Astrocyte (in vitro differentiated cells and primary cell): ENCODE measurements at places on chromosomes 12 and 14. TPM values are rescaled to one million over a fixed set of nuclear protein-coding genes. Genes with fewer than 3 reads are reported as not detected.

- no peak for DNase-seq
Observed at GRCh38 chr12:88381466-88381865, 198.8 kb downstream of the KITLG start.

GRCh38 chr12:121810833-121811433 lies 7.1 kb downstream of the SETD1B start:
- no peak for DNase-seq

- no peak for DNase-seq
Observed at GRCh38 chr14:102252834-102253801, 51.8 kb downstream of the MOK start.

DNA sequence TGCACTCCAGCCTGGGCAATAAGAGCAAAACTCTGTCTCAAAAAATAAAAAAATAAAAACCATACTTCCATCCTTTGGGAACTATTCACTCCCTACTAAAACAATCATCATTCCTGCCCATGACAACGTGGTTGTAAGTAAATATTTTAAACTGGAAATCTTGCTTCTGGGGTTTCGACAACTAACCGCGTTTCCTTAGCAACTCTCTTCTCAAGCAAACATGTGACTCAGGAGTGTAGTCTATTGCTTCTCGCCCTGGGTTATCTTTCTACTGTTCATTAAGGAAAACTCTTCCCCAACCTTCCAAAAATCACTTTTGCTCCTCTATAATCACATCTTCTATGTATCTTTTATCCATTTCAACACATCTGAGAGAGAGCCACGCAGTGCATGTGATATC lies 21.8 kb downstream of the APPL2 start:
- DNase-seq, result peak; percentile 32

DNA sequence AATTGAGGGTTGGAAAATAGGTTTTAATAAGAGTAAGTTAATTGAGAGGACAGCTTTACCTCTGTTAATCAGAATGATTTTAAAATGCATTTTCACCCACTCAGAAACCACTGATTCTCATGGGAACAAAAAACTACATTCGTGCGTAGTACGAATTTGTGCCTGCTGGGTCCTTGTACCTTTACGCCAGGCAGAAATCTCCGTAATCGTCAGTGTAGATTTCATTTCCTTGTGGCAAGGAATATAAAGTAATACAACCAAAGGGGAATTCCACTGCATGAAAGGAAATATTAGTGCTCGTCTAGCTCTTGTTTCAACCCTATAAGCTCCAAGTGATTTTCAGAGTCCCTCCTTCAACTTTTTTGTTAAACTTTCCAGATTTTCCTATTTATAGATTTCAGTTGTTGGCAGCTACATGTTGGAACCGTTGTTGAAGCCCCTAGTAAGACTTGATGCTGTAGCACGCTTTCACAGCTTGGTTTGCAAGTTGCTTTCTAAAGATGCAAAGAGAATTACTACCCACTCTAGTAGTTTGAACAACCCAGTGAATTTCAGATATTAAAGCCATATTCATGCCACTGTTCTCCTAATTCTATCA lies 90.6 kb downstream of the ETV6 start:
- no peak for DNase-seq

DNA sequence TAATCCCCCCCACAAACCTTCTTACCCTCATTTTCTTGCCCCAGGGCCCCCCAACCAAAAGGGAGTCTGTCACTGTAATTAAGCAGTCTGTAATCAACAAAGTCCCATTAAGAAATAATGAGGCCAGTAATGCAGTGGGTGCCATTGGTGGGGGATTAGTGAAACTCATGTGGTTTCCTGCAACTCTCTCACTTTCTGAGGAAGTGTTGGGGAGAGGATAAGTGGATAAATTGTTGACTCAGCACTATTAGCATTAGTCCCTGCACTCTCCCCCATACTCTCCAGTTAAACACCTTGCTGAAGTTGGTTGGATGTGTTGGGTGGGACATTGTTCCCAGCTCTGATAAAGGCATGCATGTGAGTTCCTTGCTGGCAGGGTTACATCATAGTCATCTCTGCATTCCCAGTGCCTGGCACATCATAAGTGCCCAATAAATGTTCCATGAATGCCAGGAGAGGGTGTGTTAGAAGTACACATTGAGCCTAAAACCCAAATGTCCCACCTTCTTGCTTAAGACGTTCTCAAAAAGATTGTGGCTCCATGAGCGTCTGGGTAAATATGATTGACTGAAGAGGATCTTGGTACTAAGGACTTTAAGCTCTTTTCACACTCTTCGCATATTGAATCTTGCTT lies 45.8 kb upstream of the HOXC13 start:
- no peak for DNase-seq

GRCh38 chr12:58920961-58921861 lies 907 bp upstream of the LRIG3 start:
- no peak for DNase-seq

GRCh38 chr12:122203301-122204166 lies at the start of gene B3GNT4:
Gene B3GNT4 (plus strand): TSS chr12:122203709. CDS start chr12:122204619, 910 bp downstream.
- DNase-seq, result peak; percentile 17

DNA sequence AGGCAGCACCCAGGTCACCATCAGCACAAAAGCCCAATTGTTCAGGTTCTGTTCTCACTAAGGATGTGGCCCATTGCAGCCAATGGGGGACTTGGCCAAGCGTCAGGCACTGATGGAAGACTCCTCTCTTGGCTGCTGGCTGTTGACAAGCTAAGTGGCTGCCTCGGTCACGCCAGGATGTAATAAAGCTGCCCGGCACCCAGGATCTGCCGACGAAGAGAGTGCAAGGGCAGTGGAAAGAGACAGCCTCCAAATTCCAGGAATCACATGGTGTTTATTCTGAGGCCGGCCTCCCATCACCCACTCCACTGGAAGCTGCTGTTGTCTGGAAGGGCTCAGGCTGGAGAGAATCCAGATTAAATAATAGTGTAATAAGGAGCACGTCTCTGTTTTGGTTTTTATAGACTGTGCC lies 451.8 kb upstream of the TBX3 start:
- peak; percentile 45 for DNase-seq

GRCh38 chr14:85934123-85934885 lies 404.4 kb downstream of the FLRT2 start:
- no peak for DNase-seq

DNA sequence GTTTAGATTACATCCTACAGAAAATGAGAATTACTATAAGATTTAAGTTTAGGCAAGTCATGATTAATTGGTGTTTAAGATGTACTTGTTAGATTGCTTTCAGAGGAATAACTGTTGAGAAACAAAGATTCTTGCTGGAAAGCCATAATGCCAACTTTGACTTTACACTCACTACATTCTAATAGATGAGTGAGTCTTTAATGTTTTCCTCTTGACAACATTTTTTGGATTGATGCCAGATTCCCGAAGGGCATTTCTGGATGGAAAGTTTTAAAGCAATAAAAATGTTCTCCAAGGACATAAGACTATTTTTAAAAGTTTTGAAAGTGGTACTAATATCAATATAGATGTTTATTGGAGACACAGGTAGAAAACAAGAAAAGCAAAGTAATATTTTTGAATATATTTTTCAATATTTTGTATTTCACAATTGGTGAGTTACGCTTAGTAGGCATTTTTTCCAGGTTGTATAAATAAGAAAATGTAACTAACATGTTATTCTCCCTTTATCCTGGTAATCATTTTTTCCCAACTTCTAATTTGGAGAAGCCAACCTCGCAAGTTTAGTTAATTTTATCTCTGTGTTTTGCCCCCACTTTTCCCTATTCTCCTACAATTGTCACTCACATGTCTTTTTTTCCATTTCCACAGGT lies 307.3 kb downstream of the CEP128 start:
- DNase-seq, result no peak

DNA sequence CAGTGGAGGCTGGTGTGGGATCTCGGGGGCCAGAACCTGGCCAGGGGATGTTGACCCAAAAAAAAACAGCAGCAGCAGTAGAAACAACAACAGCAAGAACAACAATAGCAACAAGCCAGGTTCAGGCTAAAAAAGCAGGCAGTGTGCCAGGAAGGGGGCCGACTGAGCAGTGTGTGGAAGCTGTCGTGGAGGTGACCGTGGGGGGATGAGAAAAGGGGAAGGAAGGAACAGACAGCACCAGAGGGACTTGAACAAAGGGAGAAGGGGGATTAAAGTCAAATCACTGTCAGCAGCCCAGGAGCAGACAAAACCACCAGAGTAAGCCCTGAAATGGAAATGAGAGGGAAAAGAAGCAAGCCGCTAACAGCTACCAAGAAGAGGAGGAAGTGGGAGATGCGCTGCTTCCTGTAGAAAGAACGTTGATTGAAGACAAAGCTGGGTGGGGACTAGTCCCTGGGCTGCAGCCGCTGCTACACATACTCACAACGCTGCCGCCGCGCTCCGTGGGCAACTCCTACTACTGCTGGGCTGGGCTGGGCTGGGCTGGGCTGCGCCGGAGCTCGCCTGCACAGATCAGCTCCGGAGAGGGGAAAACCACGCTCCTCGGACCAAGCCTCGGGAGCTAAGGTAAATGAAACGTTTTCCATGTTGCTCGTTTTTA lies at the start of gene GNG2:
Gene GNG2, plus strand, starts transcription at position 449 of the 661 bp plus-strand sequence. CDS start 90,067 bp downstream, outside the sequence.
- DNase-seq, result peak; percentile 71

DNA sequence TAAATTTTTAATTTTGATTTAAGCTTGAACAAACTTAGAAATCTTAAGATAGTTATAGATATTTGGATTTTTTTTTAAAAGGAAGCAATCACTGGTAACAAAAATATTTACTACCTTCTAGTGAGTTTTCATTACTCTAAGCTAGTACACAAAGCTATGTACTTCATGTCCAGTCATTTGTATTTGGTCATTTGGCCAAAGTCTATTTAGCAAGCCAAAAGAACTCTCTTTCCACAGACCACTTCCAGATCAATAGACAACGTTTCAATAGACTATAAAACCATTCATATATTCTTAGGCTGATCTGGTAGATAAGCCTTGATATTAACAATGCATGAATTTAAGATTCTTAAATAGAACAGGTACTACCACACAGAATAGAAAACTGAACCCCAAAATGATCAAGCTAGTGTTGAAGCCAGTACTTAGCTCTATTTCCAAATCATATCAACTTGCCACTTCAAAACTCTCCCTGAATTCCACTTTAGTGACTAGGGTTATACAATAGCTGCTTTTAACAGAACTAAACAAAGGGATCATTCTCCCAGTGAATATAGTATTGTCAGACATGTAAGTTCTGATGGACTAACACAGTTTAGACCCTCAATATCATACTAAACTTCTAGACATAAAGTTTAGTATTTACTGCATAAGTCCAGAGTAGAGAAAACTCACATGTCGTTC lies 21.7 kb downstream of the CAPRIN2 start:
- no peak for DNase-seq

DNA sequence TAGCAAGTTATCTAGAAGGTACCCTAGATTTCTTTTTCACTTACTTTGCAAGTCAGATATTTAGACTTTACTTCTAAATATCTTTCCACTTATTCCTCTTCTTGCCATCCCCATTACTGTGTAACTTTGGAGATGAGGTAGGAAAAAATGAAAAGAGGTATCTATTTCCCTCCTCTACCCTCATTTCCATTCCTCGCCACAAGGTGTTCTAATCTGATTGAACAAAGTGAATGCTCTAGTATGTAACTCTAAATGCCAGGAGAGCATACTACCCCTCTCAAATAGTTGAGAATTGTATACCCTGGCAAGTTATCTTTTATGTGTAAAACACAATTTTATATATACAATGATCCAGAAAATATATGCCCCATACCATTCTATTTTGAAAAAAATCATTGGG lies 1.7 kb upstream of the LDHB start:
- DNase-seq, result no peak

DNA sequence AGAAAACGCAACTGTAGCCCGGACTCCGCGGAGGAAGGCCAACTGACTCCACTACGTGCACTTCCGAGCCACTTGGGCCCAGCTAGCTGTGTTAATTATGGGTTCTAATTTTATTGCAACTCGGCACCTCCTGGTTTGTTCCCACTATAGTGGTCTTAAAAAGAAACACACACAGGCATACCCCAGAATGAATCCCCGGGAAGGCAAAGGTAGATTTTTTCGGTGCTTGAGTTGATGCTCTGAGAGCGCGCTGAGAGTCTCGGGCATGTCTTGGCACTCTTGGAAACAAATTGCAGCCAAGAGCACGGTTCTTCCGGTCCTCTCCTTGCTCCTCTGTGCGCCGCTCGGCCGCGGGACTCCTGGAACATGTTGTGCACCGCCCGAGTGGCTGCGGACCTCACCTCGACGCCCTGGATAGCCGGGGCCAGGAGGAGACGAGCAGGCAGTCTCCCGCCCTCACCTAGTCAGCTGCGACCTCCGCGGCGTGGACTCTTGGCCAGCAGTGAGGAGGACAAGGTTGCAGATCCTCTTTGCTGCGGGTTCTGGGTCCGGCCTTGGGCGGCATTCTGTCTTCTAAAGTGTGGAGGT lies 6.8 kb upstream of the PAX9 start:
- no peak for DNase-seq

GRCh38 chr12:66189889-66190288 lies 875 bp downstream of the IRAK3 start:
- DNase-seq, result no peak

GRCh38 chr14:78921856-78922255 lies 751.7 kb downstream of the NRXN3 start:
- DNase-seq, result peak; percentile 83

DNA sequence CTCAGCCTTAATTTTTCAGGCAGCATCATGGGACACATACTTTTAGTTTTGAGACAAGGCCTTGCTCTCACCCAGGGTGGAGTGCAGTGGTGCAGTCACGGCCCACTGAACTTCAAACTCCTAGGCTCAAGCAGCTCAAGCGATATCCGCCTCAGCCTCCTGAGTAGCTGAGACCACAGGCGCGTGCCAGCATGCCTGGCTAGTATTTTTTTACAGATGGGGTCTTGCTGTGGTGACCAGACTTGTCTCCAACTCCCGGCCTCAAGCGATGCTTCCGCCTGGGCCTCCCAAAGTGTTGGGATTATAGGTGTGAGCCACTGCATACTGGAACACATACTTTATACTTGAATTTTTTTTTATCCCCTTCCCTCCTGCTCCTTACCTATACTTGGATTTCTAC lies 2.8 kb downstream of the RDH5 start:
- no peak for DNase-seq

The GLIPR1L1 gene
- total RNA-seq, result not detected in 2 replicates

The PRR4 gene
- 1.1 and 2.2 TPM in 2 replicates for total RNA-seq

The TCHP gene
- 6.8 and 8.6 TPM in 2 replicates for total RNA-seq

The SLC7A8 gene
- total RNA-seq, result 4.0 and 6.5 TPM in 2 replicates

The SLCO1B1 gene
- total RNA-seq, result not detected in 2 replicates

The VRTN gene
- total RNA-seq, result 0.14 and 0.16 TPM in 2 replicates

The SLC17A8 gene
- total RNA-seq, result not detected in 2 replicates

The PTPRQ gene
- total RNA-seq, result 0.18 TPM in 1 of 2 replicates, not detected in the other

The SLC6A13 gene
- total RNA-seq, result 2.4 and 2.6 TPM in 2 replicates

The PIP4P1 gene
- total RNA-seq, result 19.5 and 19.8 TPM in 2 replicates

The KCNMB4 gene
- total RNA-seq, result 8.3 and 10.5 TPM in 2 replicates
